ENCODE measurements at places on chromosomes 7 and 10. TPM values are rescaled to one million over a fixed set of nuclear protein-coding genes. Genes with fewer than 3 reads are reported as not detected.
A peak's percentile ranks its signal among the peaks of the same experiment; 100 is the strongest.

GRCh38 chr10:22259280-22259679 is 41.5 kb upstream of the EBLN1 start:
- DNase-seq = peak; percentile 12

- DNase-seq = peak; percentile 36
Measured at GRCh38 chr10:47458466-47459154, 25.3 kb downstream of the ANXA8 start.

GRCh38 chr7:122764020-122764419 is 61.3 kb upstream of the RNF148 start:
- DNase-seq = no peak

COMTD1 gene
- 11.5 TPM for total RNA-seq

WNT8B gene
- not detected for total RNA-seq

DNA sequence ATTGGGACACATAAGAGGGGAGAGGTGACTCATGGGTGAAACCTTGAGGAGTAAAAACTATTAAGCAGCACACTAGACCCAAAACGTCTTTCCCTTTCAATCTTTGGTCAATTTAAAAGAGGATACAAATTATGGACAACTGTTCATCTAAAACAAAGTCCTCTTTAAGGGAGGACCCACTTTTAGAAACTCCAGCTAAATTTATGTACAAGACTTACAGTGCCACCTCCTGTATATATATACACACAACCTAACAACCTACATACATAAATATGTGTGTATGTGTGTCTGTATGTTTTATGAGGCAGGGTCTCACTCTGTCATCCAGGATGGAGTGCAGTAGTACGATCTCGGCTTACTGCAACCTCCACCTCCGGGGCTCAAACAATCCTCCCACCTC is 18.1 kb upstream of the ZC3HAV1 start:
- DNase-seq = no peak

- no peak for DNase-seq
Measured at GRCh38 chr7:2383543-2384274, 19.7 kb upstream of the CHST12 start.

TBX20 gene
- not detected for total RNA-seq

DNA sequence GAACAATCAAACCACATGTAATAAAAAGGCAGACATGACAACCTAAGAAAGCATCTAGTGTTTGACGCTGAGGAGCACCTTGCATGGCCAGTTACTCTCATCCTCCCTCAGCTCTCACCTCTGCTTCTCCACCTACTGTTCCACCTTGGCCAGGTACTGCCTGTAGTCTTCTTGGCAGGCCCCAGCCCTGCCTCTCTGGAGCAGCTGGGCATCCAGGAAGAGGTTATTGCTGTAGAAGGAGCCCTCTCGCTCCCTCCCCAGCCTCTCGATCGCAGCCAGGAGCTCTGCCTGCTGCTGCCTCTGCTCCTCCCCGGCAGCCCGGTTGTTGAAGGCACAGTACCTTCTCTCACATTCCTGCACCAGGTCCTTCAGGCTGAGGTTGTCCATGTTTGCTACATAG is 9.7 kb downstream of the GIMAP5 start:
- DNase-seq = no peak

DNA sequence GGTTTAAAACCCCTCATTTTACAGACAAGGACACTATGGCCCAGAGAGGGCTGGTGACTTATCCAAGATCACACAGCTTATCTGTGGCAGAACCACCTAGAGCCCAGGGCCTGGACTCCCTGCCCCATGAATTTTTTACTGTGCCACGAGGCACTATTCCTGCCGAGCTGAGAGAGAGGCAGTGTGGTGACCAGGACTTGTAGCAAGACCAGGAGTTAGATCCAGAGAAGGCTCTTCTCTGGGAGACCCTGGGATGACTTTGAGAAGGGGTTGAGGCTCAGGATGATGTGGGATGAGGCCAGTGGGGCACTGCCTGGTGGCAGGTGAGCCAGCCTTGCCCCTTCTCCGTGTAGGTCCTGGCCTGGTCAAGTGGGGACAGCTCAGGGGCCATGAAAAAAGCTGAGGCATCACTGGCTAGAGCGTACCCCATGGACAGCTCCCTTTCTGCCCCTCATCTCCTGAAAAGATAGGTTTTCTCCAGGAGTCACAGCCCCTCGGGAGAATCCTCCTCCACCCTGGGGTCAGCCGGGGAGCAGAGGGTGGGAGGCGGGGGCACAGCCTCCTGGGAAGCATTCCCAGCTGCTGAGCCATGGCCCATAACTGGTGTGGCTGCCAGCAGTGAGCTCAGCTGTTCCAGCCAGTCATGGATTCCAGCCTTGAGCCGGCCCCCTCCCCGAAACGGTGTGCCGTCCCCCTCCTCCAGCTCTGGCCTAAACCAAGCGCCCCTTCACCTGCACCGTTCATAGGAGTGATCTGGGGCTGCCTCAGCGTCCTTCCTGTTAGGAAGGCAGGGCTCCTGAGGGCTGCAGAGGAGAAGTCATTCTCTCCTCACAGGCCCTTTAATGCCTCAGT is 5.8 kb downstream of the FLNC start:
- peak; percentile 91 for DNase-seq

GRCh38 chr10:102762401-102763015 is 18.8 kb downstream of the WBP1L start:
- no peak for DNase-seq

- no peak for DNase-seq
Measured at GRCh38 chr10:29615195-29615594, 19.6 kb downstream of the SVIL start.

DNA sequence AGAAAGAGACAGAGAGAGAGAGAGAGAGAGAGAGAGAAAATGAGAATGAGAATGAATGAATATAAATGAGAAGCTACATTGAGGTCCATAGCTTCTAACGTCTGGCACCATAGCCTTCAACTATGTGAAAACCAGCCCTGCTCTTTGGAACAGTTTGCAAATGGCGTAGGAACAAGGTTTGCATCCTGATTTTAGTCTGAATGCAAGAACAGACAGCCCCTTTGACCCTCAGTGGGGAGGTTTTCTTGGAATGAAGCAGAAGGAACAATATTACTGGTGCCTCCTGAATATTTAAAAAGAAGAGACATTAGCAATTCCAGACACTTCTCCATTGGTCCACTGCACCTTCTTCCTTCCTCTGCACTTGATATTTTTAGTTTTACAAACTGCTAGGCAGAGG is 23.0 kb downstream of the LHPP start:
- no peak for DNase-seq

DNA sequence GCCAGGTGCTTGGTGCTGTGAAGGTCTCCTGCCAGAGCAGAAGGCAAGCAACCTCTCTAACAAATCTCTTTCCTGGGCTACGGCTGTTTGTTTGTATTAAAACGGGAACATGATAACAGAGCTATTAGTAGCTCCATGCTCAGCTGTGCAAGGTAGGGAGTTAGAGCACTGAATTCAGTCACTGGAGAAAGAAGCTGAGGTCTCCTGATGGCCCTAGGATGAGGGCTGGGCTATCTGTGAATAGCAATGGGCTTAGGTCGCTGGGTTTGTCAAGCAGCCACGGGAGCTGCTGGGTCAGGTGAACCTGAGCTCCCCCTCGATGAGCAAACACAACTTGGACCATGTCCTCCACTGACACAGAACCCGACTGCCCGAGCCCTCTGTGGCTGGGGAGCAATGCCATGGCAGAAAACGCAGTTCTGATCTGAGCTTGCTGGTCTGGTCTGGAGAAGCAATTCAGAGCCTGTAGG is 24.4 kb downstream of the TACC2 start:
- DNase-seq = no peak

NEUROD6 gene
- total RNA-seq = not detected

- DNase-seq = no peak
Measured at GRCh38 chr7:20113427-20114027, 103.7 kb downstream of the MACC1 start.

- no peak for DNase-seq
Measured at GRCh38 chr7:35623381-35623780, 71.6 kb downstream of the HERPUD2 start.

DNA sequence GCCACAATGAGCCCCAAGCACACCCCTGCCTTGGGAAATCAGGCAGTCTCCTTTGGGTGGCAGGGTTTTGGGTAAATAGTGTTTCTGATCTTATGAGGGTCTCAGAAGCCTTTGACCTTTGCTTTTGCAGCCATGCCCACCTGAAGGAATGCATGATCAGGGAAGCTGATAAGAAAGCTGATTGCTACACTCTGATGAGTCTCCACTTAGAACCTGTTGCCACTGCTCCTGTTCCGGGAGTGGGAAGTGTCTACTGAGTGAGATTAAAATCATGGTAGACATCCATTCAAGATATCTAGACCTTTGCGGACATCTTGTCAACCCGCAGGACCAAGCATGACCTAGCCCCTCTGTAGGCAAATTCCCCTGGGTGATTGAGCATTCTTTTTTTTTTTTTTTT is 282.6 kb downstream of the SKIDA1 start:
- no peak for DNase-seq

ANKMY2 gene
- total RNA-seq = 35.6 TPM

SGCE gene
- 92.1 TPM for total RNA-seq

PRTFDC1 gene
- 1.6 TPM for total RNA-seq

CHN2 gene
- not detected for total RNA-seq

HYCC1 gene
- total RNA-seq = 209 TPM

CPXM2 gene
- total RNA-seq = not detected

DNA sequence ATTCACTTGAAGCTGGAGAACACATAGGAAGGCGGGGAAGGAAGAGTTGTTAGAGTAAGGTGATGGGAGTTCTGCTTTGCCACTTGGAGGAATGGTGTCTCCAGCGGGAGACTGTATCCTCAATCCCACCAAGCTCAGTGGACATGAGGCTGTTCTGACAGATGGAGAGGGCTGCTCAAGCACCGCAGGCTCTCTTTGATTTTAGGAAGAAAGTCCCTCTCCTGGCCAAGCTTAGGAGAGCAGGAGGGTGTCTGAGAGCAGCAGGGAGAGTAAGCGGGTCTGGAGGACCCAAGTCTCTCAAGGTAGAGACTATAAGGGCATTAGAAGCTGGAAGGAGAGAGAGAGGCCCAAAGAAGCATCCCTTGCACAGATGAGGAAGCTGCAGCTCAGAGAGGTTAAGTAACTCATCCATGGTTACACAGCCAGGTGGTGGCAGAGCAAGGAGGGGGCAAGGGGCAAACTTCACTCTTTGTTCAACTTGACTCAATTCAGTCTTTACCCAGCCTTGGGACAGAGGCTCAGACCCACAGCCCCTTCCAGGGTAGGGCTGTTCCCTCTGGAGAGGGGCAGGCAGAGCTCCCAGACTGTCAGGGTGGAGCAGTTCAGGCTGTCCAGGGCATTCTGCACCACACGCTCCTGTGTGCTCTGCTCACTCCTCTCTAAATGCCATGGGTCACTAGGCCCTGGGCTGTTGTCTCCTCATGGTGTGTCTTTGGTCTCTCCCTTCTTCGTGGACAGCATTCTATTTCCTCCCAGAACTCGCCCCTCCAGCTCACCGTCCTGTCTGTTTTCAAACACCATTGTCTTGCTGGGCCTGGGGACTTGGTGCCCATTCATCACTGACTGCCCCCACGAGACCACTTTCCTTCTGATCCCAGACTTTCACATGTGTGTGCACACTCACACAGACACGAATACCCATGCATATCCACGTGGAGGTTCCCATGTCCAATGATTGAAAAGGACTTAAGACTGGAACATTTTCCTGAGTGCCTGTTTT is 8.9 kb downstream of the CHAT start:
- no peak for DNase-seq

DNA sequence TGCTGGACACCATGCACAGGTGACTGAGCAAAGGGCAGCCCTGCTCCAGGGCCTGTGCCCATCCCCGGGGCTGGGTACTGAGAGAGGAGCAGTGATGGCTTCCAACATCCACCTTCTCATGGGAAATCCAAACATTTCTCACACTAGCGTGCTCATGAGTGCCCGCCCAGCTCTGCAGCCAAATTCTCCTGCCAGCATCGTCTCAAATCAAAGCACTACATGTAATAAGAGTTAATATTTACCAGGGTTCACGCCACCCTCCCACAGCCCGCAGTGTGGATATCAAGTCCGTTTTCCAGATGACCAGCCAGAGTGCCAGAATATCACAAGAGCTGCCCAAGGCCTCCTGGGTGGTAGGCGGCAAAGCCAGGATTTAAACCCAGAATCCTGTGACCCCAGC is 12.1 kb downstream of the IL15RA start:
- DNase-seq = no peak

NAT16 gene
- not detected for total RNA-seq

GPNMB gene
- total RNA-seq = 206 TPM

DNA sequence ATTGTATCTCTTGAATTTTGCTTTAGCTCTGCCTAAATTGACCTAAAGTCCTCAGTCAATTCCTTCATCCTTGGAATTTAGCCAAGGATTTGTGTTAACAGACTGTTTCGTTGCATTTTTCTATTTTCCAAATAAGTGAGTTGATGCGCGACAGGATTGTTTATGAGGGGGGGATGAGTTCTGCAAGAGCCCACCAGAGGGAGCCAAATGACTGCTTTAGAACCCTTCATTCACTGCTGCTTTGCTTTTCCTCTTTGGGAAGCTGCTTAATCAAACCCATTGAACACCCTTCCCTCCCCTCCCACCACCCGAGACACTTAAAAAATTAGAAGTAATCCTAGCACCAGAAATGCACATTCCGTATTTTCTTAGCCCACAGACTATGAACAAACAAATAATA is 33.7 kb upstream of the PTF1A start:
- peak; percentile 44 for DNase-seq

Measured in LHCN-M2 (cell line).